ENCODE measurements at places on chromosomes 7 and 10. TPM values are rescaled to one million over a fixed set of nuclear protein-coding genes. Genes with fewer than 3 reads are reported as not detected.

The MYL10 gene
- polyA plus RNA-seq: not detected

- no peak for DNase-seq
Measured at GRCh38 chr10:33859319-33860022, 525.0 kb upstream of the NRP1 start.

The SPDYE6 gene
- 6.7 TPM for polyA plus RNA-seq

DNA sequence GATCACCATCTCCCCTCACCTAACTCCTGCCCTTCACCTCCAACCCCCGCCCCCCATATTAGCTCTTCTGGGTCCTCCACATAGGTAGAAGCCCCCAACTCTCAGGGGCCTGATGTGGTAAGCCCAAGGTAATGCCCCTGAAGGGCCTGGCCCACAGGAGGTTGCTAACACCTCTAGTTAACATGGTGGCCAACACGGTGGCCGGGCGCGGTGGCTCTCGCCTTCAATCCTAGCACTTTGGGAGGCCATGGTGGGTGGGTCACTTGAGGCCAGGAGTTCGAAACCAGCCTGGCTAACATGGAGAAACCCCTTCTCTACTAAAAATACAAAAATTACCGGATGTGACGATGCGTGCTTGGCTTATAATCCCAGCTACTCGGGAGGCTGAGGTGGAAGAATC lies 954 bp upstream of the MLXIPL start:
- DNase-seq: no peak

DNA sequence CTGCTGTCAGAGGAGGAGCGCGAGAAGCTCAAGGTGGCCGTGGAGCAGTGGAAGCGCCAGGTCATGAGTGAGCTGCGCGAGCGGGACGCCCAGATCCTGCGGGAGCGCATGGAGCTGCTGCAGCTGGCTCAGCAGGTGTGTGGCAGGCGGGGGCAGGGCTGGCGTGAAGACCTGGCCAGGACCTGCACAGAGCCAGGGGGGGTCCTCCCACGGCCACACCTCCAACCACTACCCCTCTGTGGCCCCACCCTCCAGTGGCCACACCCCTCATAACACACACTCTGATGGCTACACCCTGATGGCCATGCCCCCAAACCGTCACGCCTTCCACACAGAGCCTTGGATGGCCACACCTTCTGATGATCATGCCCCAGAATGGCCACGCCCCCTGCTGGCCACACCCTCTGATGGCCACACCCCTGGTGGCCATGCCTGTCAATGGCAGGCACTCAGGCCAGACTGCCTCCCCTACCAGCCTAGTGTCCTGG lies 23.4 kb upstream of the DPYSL4 start:
- no peak for DNase-seq

The RARRES2 gene
- polyA plus RNA-seq: 93.7 TPM

DNA sequence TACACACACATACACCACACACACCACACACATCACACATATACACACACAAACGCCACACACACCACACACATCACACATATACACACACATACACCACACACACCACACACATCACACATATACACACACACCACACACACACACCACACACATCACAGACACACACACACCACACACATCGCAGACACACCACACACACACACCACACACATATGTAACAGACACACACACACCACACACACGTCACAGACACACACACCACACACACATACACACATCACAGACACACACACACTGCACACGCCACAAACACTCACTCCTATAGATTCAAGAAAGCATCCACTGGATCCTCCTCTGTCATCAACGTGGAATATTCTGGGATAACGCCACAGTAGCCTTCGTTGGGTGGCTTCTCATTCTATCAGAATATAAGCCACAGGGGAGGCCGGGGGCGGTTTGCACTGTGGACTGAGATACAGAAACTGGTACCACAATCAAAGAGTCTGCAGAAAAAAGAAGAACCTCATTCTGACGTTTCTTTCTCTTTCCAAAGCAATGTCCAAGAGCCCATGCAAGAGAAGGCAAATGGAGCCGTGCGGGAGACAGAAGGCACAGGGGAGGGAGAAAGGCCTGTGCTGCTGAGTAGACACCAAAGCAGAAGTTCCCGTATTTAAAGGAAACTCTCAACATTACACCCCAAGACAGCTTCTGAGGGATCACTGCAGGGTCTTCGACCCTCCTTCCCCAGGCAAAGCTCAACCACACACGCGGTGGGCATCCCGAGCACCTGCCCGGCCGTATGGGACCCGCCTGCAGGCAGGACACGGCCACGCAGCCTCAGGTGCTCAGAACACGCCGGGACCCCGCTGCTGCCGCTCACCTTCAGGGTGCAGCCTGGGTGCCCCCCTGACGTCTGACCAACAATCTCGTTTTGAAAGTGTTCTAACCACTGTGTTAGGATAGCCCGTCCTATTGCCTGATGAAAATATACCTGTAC lies 321.2 kb downstream of the DNAJB6 start:
- no peak for DNase-seq

The ASZ1 gene
- 18.4 TPM for polyA plus RNA-seq

The SYT15 gene
- polyA plus RNA-seq: 2.1 TPM

GRCh38 chr7:116499168-116500077 lies at the start of gene CAV2:
TSS of gene CAV2 (plus strand) at chr7:116499738. CDS start at chr7:116499782, 44 bp downstream.
- peak; percentile 62 for DNase-seq

DNA sequence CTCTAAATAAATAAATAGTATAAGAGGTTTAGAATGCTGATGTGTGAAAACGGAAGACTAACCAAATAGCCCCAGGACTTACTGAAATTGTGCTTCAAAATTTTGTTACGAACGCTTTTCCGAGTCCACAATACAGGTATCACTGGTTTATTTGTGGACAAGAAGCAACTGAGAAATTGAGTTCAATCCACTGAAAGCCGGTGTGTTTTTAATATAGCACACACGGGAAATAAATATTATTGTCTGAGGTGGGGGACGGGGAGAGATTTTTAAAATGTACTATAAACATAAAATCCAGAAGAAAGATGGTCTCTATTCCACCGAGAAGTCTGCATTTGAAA lies 598 bp downstream of the SLC16A12 start:
- DNase-seq: no peak

DNA sequence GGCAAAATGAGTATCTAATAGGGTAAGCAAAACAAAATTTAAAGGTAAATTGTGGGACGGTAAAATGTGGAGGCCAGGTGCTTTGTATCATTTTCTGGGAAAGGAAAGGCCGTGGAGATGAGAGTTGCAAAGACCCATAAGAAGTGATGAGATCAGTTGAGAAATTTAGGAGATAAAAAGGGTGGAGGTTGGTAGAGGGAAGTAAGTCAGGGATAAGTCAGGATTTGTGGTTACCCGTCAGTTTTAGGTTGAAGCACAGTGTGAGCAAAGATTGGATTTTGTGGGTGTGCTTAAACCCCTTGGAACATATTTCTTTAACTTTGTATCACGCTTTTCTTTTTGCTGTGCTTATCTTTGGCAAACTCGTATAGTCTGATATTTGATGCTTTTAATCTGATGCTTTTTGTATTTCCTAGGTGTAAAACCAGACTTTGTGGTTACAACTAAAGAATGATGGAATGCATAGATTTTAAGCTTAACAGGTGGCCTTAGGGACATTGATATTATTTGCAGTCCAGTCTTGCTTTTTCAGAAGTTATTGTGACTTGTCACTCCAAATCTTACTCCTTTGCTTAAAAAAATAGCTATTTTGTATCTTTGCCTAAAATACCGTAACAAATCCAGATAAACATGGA lies 1.2 kb downstream of the BTRC start:
- no peak for DNase-seq

The DNAJC12 gene
- 16.0 TPM for polyA plus RNA-seq

DNA sequence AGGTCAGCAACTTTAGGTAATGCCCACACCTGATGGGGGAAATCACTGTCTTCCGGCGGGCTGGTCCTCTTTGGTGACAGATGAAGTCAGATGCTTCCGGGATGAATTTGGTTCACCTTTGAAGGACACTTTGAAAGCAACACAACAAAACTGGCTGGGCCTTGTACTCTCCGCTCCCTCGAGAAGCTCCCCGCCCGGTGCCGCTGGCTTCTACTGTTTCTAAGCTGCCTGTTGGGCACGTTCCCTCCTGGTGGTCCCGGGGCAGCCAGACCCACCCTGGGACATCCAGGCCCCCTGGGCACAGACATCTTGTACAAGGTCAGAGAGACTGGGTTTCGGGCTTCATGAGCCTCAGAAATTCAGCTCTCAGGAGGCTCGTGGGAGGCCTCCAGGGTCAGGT lies 452.3 kb downstream of the DNAJB6 start:
- no peak for DNase-seq

GRCh38 chr7:73799282-73800141 lies 29.4 kb upstream of the CLDN3 start:
- no peak for DNase-seq
